ENCODE measurements at places on chromosomes 12 and 14. TPM values are rescaled to one million over a fixed set of nuclear protein-coding genes. Genes with fewer than 3 reads are reported as not detected.

The MYO1A gene
- total RNA-seq: 0.11 TPM

The ADCY4 gene
- total RNA-seq: 0.69 TPM

The PRB2 gene
- total RNA-seq: not detected

The SLC6A13 gene
- total RNA-seq: not detected

DNA sequence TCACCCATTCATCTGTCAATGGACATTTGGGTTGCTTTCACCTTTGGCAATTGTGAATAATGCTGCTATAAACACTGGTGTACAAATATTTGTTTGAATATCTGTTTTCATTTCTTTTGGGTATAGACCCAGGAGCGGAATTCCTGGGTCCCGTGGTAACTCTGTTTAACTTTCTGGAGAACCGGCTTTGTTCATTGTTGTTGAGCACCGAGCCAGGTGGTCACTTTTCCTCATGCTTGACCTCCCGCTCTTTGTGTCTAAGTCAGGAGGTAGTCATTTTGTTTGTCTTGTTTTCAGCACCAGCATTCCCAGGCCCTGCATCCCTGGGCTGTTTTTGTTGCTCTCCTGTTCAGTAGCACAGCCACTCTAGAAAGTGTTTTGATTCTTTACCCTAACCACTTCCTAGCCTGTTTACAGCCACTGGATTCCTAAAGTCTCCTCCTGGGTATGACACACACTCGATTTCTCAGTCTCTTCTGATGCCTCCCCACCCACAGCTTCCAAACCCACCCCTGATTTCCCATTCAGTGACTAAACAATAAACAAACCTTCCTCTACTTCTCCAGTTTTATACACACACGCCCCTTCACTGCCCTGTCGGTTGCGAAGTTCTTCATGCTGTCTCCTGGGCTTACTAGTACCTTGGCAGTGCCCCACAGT is 37.9 kb downstream of the B4GALNT3 start:
- no peak overlapping the region for H3K4me3 ChIP-seq
- H3K4me1 ChIP-seq: no peaks in the 10 kb centered on the region
- no peak for DNase-seq
- no peaks in the 10 kb centered on the region for H3K27me3 ChIP-seq
- no peaks in the 10 kb centered on the region for H3K36me3 ChIP-seq

- no peak for DNase-seq
- H3K36me3 ChIP-seq: no peaks in the 10 kb centered on the region
- H3K27me3 ChIP-seq: no peaks in the 10 kb centered on the region
- no peak overlapping the region for H3K4me3 ChIP-seq
Observed at GRCh38 chr12:4190366-4191063, 83.0 kb upstream of the CCND2 start.

DNA sequence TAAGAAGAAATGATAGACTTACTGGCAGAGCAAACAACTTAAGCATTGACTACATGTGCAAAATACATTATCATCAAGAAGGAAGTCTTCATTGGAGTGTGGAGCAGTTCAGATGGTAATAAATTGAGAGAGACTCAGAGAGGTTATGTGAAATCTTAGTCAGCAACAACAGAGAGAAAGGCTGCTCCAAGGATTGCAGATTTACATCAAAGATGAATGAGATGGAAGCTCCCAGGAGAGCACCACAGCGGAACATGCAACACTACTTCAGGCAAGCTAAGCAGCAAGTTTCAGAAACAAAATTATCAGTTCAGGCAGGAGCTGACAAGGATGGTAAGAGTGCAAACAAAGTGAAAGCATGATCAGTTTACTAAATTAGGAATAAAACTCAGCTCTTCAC is 882.3 kb downstream of the LRFN5 start:
- no peaks in the 10 kb centered on the region for H3K27me3 ChIP-seq
- DNase-seq: no peak
- H3K4me3 ChIP-seq: no peak overlapping the region
- H3K36me3 ChIP-seq: no peaks in the 10 kb centered on the region
- H3K27ac ChIP-seq: no peak overlapping the region

- no peaks in the 10 kb centered on the region for H3K4me1 ChIP-seq
- no peak overlapping the region for H3K27ac ChIP-seq
- H3K27me3 ChIP-seq: no peaks in the 10 kb centered on the region
- no peak for DNase-seq
Observed at GRCh38 chr12:13289653-13290289, 93.2 kb downstream of the EMP1 start.

DNA sequence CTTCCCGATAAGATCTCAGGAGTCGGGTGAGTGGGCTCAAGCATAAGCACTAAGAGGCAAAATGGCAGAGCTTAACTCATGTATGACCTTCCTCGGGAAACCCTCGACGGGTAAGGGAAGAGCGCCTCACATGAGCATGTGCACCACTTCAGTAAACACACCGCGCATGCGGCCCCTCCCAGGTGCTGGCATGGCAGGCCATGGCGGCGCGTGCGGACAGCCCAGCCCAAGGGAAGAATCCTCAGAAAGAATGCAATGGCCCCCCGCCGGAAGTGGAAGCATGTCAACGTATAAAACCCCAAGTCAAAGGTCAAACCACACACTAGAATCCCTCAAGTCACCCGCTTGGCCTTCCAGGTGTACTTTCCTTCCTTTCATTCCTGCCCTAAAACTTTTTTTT is 6.6 kb upstream of the TNFAIP2 start:
- no peak for DNase-seq
- H3K27me3 ChIP-seq: no peaks in the 10 kb centered on the region
- H3K27ac ChIP-seq: no peak overlapping the region
- no peaks in the 10 kb centered on the region for H3K36me3 ChIP-seq
- peaks cover 14% of the 10 kb centered on the region for H3K4me1 ChIP-seq
- H3K4me3 ChIP-seq: no peak overlapping the region

- no peak overlapping the region for H3K27ac ChIP-seq
- DNase-seq: no peak
- H3K4me1 ChIP-seq: no peaks in the 10 kb centered on the region
- H3K4me3 ChIP-seq: no peak overlapping the region
- H3K27me3 ChIP-seq: no peaks in the 10 kb centered on the region
Observed at GRCh38 chr14:100907240-100907639, 3.7 kb upstream of the RTL1 start.

DNA sequence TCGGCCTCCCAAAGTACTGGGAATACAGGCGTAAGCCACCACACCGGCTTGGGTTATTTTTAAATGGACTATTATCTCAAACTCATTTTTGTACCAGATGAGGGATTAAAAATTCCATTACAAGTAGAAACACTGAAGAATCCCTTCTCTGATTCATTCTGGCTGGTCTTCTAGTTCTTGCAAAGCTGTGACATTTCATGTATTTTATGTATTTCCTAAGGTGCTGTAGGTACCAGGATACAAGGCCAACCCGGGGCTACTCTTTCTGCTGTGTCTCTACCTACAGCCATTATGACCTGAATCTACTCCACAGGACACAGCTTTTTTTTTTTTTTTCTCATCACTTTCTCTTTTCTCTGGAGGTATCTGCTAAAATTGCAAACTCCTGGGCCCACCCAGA is 24.9 kb downstream of the CPM start:
- no peak for DNase-seq
- H3K27ac ChIP-seq: no peak overlapping the region
- H3K4me3 ChIP-seq: no peak overlapping the region
- no peaks in the 10 kb centered on the region for H3K36me3 ChIP-seq

DNA sequence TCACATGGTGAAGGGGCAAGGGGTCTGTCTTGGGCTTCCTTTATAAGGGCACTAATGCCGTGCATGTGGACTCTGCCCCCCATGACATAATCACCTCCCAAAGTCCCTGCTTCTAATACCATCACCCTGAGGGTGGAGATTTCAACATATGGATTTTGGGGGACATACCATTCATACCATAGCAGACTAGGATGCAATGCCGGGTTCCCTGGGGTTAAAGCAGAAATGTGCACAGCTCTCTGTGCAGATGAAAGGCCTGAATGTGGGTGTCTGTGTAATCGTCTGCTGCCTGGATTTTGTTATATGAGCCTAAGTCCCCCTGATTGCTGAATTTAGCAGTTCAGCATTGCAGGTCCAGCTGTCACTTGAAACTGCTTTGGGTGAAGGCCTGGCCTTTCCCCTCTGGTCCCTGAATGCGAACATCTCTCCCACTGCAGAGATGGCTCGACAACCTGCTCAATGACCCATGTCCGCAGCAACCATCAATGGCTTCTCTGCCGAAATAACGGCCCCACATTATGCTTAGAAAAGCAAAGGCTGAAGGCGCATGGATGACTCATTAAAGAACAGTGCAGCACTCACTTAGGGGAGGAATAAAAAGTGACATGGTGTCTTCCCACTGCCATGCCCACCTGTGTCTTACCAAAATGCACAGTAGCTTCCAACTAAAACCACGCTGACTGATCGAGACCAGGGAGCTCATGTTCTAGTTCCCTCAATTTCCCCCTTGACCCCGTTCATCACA is 286.3 kb downstream of the DPF3 start:
- no peaks in the 10 kb centered on the region for H3K36me3 ChIP-seq
- H3K27me3 ChIP-seq: no peaks in the 10 kb centered on the region
- H3K4me1 ChIP-seq: no peaks in the 10 kb centered on the region
- DNase-seq: no peak
- no peak overlapping the region for H3K4me3 ChIP-seq
- no peak overlapping the region for H3K27ac ChIP-seq

Measured in Karpas-422 (cell line).